OCI-LY7 (cell line): ENCODE measurements at places on chromosomes 3 and 15. TPM values are rescaled to one million over a fixed set of nuclear protein-coding genes. Genes with fewer than 3 reads are reported as not detected.

DNA sequence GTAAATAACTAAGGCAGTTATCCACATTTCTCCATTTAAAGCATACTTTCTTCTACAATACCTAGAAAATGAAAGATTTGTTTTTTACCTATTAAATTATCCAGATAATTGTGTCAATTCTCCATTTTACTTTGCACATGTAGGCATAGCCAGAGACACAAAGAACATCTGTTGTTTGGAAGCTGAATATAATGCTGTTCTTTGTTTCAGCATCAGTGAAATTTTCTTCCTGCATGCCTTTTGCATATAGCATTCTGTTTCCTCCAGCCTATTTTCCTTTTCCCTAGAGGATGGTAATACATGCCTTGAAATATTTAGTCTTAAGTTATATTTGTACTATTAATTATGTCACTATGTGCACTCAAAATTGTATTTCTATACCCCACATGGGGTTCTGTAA is 233.7 kb downstream of the CNTN6 start:
- no peak for DNase-seq

- no peak for DNase-seq
Measured at GRCh38 chr3:112446343-112446742, 52.9 kb downstream of the BTLA start.

DNA sequence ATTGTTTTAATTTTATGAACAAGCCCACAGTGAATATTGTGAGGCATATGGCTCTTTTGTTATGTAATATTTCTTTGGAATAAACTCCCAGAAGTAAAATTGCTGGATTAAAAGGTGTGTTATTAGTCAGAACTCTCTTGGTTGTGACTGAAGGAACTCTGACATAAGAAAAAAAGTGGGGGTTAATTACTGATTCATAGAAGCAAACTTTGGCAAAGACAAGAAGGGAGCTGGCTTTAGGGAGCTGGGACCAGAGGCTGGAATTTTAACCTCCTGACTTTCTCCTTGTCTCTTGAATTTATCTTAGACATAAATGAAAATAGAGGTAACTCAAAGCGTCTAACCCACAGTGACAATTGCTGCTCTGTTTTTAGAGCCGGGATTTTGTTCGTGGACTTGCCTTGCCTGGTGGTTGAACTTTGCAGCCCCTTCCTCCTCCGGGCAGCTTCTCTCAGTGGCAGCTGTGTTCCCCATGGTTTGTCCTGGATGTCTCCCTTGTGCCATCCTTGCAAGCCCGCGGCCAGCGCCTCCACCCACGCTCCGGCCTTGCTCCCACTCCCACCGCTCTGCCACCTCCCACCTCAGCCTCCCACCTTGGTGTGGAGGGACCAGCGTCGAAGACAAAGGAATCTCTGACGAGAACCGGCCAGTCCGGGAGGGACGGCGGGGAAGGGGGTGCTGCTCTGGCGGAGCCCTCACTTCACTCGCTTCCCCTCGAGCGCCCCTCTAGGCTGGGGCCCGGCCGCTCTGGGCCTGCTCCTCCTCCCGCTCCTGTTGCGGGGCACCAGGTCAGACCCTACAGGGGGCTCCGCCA is 28.0 kb downstream of the ARHGAP31 start:
- no peak for DNase-seq

DNA sequence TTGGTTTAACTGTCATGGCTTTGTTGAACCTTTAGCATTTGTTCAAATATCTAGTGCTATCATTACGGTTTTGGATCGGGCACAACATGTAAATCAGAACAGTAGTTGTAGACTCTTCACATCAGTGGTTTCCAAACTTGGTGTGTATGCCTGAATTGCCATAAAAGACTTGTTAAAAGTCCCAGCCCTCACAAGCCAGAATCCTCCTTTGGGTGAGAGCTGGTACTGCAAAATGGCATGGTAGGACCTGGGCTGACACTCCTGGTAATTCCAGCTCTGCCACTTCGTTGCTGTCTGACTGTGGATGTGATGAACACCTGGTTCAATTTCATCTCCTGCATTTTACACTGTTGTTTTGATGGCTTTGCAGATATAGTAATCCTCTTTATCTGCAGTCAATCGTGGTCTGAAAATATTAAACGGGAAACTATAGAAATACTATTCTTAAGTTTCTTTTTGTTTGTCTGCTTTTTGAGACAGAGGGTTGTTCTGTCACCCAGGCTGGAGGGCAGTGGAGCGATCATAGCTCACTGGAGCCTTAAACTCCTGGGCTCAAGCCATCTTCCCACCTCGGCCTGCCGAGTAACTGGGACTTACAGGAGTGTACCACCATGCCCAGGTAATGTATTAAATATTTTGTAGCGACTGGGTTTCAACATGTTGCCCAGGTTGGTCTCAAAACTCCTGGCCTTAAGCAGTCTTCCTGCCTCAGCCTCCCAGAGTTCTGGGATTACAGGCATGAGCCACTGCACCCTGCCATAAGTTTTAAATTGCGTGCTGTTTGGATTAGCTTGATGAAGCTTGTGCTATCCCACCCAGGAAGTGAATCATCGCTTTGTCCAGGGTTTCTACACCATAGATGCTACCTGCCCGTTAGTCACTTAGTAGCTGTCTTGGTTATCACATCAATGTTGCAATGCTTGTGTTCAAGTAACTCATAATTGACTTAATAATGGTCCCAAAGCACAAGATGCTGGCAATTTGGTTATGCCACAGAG is 61.6 kb downstream of the RAB7A start:
- peak; percentile 31 for DNase-seq

GRCh38 chr3:98457543-98457942 is 5.5 kb upstream of the OR5K1 start:
- DNase-seq: no peak

- DNase-seq: no peak
Measured at GRCh38 chr15:63045465-63045840, 2.9 kb downstream of the TPM1 start.

GRCh38 chr3:139676632-139677387 is 962 bp downstream of the NMNAT3 start:
- DNase-seq: no peak

DNA sequence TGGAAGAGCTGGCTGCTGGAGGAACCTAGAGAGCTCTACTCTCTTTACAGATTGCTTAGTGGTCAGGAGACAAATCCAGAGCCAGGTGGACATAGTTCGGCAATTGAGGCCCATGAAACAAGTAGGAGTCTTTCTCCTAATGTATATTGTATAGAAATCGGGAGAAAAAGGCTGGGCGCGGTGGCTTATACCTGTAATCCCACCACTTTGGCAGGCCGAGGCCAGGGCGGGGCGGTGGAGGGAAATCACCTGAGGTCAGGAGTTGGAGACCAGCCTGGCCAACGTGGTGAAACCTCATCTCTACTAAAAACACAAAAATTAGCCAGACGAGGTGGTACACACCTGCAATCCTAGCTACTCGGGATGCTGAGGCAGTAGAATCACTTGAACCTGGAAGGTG is 10.8 kb downstream of the RAD54L2 start:
- DNase-seq: no peak

- no peak for DNase-seq
Measured at GRCh38 chr3:4995500-4996053, 16.3 kb downstream of the BHLHE40 start.

DNA sequence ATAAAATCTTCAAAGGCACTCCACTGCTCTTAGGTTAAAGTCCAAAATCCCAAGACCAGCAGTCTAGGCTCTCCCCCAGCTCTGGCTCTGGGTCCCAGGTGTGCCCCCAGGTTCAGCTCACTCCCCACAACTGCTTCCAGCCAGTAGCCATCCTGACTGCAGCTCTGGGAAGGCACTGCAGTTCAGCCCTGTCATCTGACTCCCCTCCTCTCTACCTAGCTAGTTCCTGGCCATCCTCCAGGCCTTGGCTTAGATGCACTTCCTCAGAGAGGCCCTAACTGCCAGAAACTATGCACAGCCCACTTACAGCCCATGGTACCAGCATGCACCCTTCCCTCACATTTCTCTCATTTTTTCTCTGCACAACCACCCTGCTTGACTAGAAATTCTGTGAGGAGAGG is 25.5 kb downstream of the TBC1D2B start:
- DNase-seq: peak; percentile 43

DNA sequence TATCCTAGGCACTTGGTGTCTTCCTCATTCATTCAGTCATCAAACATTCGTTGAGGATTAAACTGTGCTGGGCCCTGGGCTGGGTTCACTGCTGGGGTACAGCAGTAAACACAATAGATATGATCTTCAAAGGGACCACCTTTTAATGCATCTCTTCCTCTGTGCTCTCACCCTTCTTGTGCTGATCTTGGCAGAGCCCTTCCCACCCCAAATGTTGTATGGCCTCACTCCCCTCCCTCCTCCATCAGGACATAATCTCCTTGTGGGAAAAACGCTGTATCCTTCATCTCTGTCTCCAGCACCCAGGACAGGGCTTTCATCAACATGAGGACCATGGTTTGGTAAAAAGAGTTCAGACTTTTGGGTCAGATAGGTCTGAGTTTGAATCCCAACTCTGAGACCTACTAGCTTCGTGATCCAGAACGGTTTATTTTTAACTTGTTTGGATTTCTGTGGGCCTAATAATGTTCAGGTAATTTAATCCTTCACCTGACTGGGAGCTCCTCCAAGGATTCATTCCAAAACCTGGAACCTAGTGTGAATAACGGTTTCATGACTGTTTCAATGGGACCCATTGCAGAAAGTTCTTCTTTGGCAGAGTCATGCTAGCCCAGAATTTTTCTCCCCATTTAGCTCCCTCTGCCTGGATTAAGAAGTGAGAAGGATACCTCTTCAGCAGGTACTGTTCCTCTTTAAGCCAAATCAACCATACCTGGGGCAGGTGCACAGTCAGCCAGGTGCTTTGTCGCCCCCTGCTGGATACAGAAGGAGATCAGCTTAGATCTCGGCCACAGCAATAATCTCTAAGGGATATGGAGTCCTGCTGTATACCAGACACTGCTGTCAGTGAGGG is 5.2 kb upstream of the WNT7A start:
- DNase-seq: peak; percentile 67

DNA sequence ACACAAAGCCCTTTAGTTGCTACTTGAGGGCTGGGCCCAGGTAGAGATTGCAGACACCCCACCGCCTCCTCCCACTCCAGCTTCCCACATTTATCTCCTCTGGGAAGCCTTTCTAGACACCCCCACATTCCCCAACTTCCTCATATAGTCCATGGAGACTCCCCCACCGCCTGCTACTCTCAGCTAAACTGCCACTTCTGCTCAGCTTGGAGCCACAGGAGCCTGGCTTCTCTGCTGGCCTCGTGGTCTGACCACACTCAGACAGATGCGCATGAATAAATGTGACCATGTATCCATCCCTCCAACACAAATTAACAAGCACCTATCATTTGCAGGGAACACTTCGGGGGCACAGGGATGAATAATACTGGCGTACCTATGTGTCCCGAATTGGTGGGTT is 10.5 kb upstream of the ACSBG1 start:
- DNase-seq: no peak

GRCh38 chr15:38414357-38414756 is 39.6 kb upstream of the FAM98B start:
- DNase-seq: peak; percentile 27

DNA sequence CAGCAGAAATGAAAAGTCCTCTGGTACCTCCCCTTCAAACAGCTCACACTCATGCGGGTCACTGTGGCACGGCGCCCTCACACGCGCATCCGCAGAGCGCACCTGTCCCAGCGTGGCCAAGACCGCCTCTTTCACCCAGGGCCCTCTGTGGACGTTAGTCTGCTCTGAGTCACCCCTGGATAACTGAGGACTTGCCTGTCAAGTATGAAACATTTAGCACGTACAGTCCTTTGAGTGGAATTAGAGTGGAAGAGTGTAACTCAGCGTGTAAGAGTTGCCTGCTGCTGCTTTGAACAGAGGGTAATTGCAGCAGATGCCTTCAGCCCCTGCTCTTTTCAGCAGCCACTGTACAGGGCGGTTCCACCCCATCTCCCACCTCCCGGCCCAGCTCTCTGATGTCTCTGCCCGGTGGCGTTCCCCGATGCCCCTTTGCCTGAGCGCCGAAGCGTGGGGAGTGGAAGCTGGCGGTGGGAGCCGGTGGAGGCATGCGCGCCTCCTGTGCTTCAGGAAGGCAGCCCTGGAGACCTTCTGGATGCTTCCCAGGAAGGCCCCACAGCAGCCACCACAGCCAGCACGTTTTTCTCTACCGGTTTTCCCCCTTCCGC is 23.0 kb downstream of the CPN2 start:
- no peak for DNase-seq

DNA sequence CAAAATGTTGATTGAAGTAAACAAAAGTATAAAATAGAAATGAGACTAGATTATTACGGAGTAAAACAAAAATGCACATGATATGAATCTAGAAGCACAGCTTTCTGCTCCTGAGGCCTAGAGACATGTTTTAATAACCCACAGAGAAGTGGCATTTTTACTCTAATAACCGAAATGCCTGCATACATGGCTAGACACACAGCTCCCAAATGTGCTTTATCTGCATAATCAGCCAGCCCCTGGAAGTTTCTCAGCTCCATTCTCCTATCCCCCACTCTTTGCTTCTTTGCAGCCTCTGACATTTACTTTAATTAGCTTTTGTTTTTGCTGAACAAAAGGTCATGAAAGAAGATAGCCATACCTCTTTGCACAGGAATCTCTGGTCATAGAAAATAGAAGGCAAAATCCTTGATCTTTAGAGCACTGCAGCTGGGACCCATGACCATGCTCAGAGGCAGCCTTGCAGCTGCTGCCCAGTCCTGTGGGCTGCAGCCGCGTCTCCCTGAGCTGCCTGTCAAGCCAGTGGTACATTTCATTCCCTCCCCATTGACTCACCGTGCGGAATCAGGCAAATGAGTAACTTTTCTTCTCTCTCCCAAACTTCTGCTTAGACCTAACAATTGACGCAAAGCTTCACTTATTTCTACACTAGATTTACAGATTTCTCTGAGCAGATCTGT is at the start of gene VEPH1:
VEPH1 (minus strand) TSS at position 501 of the 680 bp plus-strand sequence. CDS start 8,067 bp downstream, outside the sequence.
- no peak for DNase-seq

DNA sequence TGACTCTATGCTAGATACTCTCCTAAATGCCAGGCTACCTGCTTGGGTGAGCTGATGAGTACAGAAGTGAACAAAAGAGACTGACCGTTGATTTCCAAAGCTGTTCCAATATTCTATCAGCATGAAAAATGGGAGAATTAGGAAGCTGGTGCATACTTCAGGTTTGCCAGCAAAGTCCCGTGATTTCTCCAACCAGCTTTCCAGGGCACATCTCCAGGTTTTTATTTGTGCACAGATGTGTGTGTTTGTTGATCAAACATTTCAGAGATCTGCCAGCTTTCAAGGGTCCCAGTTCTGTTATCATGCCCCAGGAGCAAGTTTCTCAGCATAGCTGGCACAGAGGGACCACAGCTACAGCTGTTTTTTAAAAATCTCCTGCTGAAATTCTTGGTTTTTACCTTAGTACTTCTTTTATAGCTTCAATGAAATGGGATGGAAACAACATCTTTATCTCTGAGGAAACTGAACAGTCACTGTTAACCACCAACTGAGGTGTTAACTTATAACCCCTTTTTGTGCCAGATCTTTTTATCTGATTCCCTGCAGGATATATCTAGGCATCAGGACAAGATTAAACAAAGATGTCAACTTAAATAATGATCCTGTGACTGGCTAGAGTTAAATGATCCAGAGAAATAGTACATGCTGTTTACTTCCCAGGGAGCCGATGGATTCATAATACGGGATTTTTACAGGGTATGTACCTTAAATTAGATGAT is 380.8 kb downstream of the GRM7 start:
- no peak for DNase-seq

- no peak for DNase-seq
Measured at GRCh38 chr3:63029326-63029725, 154.1 kb upstream of the CADPS start.

- no peak for DNase-seq
Measured at GRCh38 chr15:26841514-26841913, 25.3 kb upstream of the GABRA5 start.

Gene SPTBN5
- 0.04 and 0.17 TPM in 2 replicates for total RNA-seq

Gene DNAH1
- total RNA-seq: 5.8 and 10.5 TPM in 2 replicates

Gene IRAK2
- 1.2 and 1.4 TPM in 2 replicates for total RNA-seq

Gene MAP1A
- 2.7 and 3.3 TPM in 2 replicates for total RNA-seq

Gene CAND2
- 4.0 and 4.1 TPM in 2 replicates for total RNA-seq

Gene RAD54L2
- 31.7 and 34.0 TPM in 2 replicates for total RNA-seq

Gene CTXN2
- total RNA-seq: 0.34 and 0.35 TPM in 2 replicates

Gene AMIGO3
- 0.80 TPM in 1 of 2 replicates, not detected in the other for total RNA-seq
